ENCODE measurements at places on chromosomes 7 and 10.

DNA sequence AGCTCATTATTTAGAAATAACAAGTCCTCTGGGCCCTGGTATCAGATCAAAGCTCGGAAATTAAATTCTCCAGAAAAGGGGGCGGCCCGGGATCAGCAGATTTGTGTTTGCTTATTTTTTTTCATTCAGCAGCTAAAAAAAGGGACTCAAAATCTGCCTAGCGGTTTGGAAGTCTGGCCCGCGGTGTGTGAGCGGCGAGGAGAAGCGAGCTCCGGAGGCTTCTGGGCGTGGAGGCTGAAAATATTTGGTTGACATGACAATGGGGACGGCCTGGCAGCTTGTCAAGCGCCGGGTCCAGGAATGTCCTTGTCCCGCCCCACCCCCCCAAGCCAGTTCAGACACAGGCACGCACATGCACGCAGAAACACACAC is 43.4 kb downstream of the FOXL3 start:
- DNase-seq = no peak

- no peak for DNase-seq
Observed at GRCh38 chr7:127448566-127448965, 56.1 kb upstream of the ZNF800 start.

DNA sequence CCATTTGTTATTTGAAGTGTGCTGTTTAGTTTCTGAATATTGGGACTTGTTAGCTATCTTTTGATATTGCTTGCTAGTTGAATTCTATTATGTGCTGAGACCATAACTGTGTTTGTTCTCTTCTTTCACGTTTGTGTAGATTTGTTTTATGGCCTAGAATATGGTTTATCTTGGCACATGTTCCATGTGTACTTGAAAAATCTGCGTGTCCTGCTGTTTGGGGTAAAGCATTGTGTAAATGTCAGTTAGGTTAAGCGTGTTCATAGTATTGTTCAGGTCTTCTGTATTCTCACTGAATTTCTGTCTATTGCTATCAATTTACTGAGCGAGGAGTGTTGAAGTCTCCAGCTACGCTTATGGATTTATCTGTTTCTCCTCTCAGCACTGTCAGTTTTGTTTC is 19.4 kb downstream of the MMP21 start:
- DNase-seq = no peak

DNA sequence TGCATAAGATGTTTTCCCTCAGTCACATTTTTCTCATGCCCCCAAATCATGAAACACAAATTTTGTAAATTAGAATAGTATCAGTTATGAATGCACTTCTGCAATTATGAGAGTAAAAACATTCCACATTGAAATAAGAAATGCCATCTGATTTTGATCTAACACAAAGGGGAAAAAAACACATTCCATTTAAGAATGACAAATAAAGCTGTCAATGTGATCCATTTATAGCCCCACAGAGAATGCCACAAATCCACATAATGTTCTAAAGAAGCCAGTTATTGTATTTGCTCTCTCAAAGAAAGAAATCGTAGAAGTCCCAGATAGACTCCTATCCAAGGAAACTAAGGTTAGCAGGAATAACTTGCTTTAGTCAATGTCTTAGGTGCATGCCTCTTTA is 48.7 kb upstream of the RHOBTB1 start:
- DNase-seq = no peak

DNA sequence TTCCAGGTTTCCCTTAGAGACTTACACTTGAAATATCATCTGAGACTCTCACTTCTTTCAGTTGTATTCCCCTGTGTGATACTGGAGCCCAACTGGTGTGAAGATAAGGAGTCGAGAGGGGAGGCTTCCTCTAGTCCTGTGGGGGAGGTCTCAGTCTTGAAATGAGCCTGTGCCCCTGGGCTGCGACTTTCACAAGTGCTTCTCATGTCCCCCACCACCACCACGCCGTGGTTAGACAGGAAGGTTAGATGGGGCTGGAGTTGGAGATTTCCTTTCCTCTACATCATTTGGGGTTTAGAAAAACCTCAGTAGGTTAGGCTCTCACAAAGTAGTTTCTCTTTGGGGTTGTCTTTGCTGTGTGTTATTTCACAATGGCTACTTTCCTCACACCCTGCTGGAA is 25.6 kb upstream of the MKX start:
- DNase-seq = no peak

DNA sequence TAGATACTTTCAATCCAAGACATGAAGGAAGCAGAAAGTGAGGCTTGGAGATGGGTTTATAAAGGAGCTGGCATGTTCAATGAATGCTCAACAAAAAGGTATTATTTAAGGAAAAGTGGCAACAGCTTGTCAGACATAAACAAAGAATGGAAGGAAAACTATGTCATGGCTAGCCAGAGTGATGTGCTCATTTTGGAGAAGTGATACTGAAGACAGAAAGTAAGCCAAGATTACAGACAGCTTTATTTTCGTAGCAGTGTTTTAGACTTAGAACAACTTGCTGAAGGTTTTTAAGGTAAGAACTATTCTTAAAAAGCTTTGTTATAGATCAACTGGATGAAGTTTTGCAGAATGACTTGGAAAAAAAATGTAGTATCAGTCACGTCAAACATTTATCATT is 160.5 kb upstream of the FERD3L start:
- DNase-seq = no peak

DNA sequence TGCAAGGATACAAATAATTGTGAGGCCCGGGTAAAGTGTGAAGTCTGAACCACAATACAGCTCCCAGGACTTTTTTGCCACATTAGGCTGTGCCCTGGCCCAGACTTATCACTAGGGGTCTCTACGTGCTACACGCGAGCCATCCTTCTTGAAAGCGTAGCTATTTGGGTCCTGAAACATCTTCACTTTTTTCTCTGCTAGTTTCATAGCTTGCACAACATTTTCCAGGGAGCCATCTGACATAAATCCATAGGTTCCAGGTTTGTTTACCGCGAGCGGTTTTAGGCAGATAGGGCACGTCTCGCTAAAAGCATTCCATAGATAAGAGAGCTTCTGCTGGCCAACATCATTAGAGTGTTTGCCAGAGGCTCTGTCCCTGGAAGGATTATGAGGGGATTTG is 226.5 kb downstream of the RPS24 start:
- no peak for DNase-seq

- DNase-seq = no peak
Observed at GRCh38 chr10:121845044-121845784, 82.6 kb downstream of the ATE1 start.

GRCh38 chr7:77566421-77566820 is 29.3 kb downstream of the PTPN12 start:
- DNase-seq = no peak

DNA sequence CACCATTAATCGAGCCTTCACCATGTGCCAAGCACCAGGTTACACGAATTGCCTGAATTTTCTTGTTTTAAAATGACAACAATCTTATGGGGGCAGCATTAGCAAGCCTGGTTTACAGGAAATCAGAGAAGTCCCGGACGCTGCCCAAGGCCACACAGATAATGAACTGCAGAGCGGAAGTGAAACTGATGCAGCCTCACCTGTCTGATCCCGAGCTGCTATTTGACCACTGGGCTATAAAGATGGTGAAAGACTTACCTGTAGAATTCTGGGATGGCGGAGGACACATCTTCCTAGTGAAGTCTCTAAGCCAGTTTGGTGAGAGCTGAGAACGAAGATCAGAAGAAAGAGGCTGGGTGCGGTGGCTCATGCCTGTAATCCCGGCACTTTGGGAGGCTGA is 21.7 kb upstream of the GALNTL5 start:
- DNase-seq = no peak

GRCh38 chr7:141788296-141788695 is 1.7 kb upstream of the TAS2R5 start:
- DNase-seq = no peak

GRCh38 chr10:52314822-52315552 is 906 bp downstream of the DKK1 start:
- no peak for DNase-seq

GRCh38 chr10:65360497-65360896 is 1565.3 kb upstream of the LRRTM3 start:
- DNase-seq = no peak

- DNase-seq = no peak
Observed at GRCh38 chr7:151472644-151473380, 32.9 kb upstream of the CRYGN start.

DNA sequence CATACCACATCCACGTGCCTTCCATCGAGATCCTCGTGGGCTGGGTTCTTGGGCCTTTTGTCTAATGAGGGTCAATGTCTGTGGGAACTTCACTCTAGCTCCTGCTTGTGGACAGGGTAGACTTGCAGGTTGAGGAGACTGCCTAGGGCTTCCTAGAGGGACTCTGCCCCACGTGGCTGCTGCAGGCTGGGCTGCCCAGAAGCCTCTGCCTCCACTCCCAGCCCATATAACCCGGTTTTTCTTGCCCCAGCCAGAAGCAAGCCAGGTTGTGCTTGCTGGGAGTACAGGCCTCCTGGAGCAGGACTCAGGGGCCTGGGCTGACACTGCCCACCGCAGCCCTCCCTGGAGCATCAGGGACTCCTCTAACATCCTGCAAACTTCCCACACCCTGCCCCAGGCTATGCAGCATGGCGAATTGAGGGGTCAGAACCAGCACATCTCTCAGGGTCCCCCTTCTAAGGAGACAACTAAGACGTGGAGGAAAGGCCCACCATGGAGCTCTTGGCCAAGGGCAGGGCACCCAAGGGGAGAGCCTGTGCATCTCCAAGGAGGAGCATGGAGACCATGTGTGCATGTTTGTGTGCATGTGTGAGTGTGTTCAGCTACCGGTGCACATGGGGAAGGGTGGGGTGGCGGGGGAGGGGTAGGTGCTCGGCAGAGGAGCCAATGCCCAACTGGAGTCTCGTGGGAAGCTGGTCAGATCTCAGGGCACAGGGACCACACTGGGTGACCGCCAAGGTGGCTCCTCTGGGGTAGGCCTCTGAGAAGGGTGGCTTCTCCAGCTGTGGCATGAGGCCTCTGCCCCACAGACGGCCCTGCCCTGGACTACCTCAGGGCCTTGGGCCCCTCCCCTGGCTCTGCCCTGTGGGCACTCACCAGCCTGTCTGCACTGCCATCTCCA is 62.6 kb downstream of the RASGEF1A start:
- no peak for DNase-seq

- DNase-seq = no peak
Observed at GRCh38 chr10:59360605-59361405, 1.5 kb downstream of the FAM13C start.

- DNase-seq = no peak
Observed at GRCh38 chr10:112389271-112389822, 15.4 kb downstream of the ACSL5 start.

GRCh38 chr7:47580811-47581331 is 1.0 kb downstream of the TNS3 start:
- no peak for DNase-seq

- DNase-seq = peak; percentile 36
Observed at GRCh38 chr10:36450380-36450779, 675.0 kb upstream of the ANKRD30A start.

Data from AG04449 (cell line).